ENCODE measurements at places on chromosomes 16 and 17.

- no peak for DNase-seq
Observed at GRCh38 chr17:81040791-81041337, 5.9 kb downstream of the BAIAP2 start.

DNA sequence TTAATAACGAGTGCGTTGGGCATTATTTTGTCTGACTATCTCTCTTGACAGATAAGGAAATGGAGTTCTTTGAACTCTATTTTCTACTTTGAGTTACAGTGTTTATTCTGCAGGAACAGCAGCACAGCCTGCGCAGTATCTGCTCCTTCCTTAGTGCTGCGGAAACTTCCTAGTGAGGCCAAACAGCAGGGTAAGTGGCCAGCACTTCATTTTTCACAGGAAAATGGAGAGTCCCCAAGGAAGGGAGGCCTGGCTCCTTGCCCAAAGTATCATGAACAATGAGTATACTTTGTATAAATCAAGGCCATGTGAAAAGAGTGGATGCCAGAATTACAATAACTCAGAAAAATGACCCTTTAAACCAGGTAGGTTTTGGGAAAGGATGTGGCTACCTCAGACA, 140.6 kb downstream of the VPS53 start:
- no peak for DNase-seq

DNA sequence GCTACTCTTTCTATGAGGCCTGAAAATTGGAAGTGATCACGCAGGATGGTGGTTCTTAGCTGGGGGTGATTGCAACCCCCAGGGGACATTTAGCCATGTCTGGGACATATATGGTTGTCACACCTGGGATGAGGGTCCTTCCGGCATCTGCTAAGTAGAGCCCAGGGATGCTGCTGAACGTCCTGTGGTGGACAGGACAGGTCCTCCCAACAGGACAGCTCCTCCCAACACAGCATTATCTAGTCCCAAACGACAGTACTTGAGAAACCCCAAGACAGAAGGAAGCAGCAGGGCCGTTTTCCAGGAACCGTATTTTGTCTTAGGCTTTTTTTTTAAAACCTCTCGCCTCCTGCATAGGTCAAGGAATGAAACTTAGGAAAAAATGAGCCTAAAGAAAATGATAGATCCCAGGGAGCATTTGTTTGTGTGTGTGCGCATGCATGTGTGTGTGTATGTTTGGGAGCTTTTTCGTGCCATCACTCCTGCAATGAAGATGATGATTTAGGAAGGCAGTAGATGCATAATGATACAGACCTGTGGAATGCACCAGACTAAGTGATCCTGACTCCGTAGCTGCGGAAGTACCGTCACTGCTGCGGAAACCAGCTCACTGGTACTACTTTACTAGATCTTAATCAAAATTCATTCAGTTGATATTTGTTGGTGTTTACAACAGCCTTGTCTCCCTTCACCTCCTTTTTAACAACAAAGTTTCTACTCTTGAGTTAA, 118.2 kb downstream of the SNX29 start:
- no peak for DNase-seq

DNA sequence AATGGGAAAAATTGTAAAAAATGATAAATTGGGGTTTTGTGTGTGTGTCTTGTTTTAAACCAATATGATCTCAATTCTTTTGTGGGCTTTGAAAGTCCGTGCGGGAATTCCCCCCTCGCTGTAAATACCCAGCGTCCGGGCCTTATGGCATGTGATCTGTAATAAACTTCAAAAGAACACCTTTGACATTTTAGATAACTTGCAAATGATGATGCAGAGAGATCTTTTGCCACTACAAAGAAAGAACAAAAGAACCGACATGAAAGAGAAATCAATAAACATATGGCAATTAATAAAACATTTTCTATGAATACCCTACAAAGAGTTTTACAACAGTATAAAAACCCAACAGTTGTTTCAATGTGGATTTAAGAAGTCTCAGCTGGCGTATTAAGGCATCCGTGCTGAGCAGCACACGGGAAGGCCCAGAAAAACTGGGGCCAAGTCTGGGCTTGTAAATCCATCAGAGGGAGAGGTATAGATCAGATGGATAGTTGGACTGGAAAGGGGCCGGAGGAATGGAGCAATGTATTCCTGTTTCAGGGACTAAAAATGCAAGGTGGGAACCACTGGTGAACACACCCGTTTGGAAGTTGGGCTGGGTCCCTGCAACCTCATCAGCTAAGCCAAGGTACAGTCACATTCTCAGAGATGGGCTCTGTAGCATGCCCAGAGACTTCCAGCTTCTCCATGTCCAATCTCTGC, 115.2 kb downstream of the IRX5 start:
- DNase-seq: no peak

GRCh38 chr16:88999457-89000206, 22.6 kb upstream of the CBFA2T3 start:
- DNase-seq: no peak

GRCh38 chr16:3776316-3776715, 59.0 kb upstream of the TRAP1 start:
- DNase-seq: no peak

DNA sequence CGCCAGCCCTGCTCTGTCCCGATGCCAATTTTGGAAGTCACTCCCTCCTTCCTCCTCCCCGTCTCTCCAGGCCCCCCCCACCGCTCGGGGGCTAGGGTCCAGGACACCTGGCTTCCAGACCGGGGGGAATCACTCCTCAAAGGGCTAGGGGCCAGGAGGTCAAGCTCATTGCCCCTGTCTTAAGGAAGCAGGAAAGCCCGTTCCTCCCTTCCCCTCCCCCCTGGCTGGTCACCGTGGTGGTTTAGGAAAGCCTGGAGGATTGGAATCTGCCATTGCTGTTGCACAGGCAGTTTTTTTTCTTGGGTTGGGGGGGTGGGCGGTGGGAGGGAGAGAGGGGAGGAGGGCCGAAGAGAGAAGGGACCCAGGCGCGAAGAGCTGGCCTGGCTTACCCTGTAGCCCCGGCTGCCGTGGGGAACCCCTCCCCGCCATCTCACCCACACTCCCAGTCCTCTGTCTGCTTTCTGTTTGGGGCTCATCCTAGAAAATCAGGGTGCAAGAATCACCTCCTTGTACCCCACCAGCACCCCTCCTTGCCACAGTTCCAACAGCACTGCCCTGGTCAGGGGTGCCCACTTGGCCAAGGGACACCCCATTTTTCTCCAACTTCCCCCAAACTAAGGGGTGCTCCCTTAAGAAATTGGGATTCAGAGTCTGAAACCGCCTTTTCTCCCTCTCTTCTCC, 2.9 kb upstream of the BCL6B start:
- no peak for DNase-seq
